GM12864 (cell line): ENCODE measurements at places on chromosomes 12 and 14.

DNA sequence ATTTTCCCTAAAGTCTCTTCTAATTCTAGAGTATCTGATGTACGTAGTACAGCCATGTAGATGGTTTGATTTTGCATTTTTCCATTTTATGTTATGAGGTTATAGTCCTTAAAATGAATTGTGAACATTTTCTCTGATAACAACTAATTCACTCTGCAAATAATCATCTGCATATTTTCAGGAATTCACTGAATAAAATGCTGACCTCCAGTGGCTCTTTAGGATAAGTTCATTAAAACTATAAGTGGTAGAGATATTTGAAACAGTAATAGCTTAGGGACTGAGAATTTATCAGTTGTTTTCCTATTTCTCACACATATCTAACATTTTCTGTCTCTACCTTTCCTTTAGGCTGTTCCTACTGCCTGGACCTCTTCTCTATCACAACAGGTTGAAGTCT lies 4.4 kb downstream of the MSRB3 start:
- no peak for DNase-seq

- DNase-seq = no peak
These were observed 74.4 kb upstream of the COCH start for GRCh38 chr14:30799933-30800332.

- no peak for DNase-seq
These were observed 239.1 kb downstream of the ALX1 start for GRCh38 chr12:85519163-85519562.

GRCh38 chr12:122995503-122996187 lies 15.2 kb downstream of the ARL6IP4 start:
- DNase-seq = no peak

- DNase-seq = no peak
These were observed 111.0 kb downstream of the BEGAIN start for GRCh38 chr14:100476012-100476822.

- no peak for DNase-seq
These were observed 15.5 kb downstream of the SYT1 start for GRCh38 chr12:78880078-78880477.

- DNase-seq = no peak
These were observed 16.1 kb downstream of the PLEK2 start for GRCh38 chr14:67395876-67396189.

GRCh38 chr12:84636801-84637290 lies 275.8 kb downstream of the SLC6A15 start:
- DNase-seq = no peak

- DNase-seq = no peak
These were observed 15.7 kb upstream of the RAB35 start for GRCh38 chr12:120132054-120132836.

- DNase-seq = no peak
These were observed 73.9 kb upstream of the PLEKHA5 start for GRCh38 chr12:19055589-19055988.

GRCh38 chr14:58305730-58306129 lies 7.4 kb downstream of the ARID4A start:
- no peak for DNase-seq

DNA sequence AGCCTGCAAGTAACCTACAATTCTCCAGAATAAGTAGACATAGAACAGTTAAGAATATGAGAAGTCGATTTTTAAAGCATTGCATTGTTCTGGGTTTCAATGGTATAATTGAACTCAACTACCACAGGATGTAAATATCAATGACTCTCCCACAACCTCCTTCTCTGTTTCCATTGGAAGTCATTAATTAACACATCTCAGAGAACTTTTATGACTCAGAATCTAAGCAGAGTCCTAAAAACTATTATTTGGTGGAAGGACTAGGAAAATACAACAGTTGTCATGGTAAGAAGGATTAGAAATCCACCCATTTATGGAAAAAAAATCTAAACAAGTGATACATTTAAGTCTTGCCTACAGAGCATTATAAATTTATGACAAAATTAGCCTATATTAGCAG lies 21.1 kb upstream of the CPNE8 start:
- no peak for DNase-seq

DNA sequence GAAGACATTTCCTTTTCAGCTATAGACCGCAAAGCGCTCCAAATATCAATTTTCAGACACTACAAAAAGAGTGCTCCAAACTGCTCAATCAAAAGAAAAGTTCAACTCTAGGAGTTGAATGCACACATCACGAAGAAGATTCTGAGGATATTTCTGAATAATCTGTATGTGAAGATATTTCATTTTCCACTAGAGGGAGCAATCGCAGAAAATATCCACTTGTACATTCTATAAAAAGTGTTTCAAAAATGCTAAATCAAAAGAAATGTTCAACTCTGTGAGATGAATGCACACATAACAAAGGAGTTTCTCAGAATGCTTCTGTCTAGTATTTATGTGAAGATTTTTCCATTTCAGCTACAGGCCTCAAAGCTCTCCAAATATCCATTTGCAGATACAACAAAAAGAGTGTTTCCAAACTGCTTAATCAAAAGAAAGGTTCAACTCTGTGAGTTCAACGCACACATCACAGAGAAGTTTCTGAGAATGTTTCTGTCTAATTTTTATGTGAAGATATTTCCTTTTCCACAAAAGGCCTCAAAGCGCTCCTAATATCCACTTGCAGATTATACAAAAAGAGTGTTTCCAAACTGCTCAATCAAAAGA lies 643.8 kb upstream of the ALG10B start:
- no peak for DNase-seq

GRCh38 chr12:46517579-46517962 lies 145.0 kb upstream of the SLC38A2 start:
- peak; percentile 16 for DNase-seq

DNA sequence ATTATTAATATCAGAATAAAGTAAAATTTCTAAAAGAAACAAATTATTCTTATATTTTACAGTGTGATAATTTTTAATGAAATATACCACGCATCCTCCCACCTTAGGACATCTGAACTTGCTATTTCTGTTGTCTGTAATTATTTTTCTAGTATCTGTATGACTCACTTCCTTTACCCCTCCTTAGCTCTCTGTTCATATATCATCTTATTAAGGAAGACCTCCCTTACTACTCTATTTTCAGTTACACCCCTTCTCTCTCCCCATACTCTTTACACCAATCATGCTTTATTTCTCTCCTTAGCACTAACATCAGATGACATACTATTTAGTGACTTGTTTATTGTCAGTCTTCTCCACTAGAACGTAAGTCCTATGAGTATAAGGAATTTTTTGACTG lies 34.2 kb upstream of the C12orf50 start:
- DNase-seq = no peak

- no peak for DNase-seq
These were observed 319.4 kb downstream of the EGLN3 start for GRCh38 chr14:33631441-33631840.

DNA sequence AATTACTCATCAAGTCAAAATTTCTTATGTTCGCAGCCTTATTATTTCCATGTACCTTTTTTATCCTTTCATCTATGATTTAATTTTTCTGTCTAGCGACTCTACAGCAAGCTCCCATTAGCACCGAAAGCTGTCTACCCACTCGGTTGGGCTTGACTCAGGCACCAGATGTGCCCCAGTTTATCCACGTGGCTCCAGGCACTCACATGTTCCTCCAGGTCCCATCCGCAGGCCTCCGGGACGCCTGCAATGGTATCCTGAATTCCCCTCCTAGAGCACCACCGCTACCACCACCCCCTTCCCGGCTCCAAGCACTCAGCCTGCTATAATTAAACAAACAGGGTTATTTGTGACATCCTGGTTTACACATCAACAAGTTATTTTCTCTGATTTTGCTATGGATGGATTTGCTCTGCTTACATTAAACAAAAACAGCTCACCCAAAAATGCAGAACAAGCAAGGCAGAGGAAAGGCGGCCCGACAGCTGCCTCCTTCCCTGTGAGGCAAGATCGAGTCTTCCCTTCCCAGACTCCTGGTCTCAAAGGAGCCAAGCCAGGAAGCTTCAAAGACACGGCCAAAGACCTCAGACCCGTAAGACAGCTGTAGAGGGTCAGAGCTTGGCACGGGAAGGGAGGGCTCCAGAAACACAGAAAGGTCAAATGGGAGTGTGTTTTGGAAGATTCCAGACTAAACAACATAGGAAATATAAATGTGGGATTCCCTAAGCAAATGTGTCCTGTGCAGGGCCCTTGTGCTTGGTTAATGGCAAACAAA lies 253.8 kb downstream of the TTC8 start:
- no peak for DNase-seq

GRCh38 chr14:63788011-63788933 lies 60.4 kb upstream of the SGPP1 start:
- DNase-seq = no peak

DNA sequence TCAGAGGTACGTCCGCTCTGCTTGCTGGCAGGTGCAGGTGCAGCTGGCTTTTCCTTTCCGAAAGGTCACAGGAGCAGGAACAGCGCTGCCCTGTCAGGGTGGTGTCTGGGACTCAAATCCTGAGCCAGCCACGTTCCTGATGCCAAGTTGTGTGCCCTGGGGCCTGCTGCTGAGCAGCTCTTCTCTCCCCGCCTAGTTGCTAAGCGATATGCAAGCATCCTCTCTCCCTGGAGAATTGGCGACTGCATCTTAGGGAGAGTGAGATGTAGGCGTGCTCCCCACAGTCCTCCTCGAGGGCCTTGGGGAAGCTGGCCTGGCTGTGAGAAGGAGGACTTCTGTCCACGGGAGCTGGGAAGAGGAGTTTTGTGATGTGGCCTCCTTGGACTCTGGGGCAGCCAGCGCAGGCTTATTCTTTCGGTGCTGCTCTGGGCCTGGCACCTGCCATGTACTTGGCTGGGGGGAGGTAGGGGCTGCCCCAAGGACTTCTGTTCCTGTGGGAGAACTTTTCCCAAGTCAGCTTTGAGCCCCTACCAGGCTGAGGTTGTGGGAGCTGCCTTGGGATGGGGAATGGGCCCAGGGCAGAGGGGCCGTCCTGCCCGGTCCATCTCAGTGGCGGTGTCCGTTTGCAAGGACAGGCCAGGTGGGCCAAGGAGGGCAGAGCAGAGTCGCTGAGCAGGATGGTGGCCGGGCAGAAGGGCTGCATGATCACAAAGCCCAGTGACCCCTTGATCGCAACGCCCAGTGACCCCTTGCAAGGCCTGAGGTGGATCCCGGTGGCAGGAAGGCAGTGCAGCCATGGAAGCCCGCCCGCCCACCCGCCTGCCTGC lies 183.5 kb downstream of the ADGRD1 start:
- DNase-seq = no peak

DNA sequence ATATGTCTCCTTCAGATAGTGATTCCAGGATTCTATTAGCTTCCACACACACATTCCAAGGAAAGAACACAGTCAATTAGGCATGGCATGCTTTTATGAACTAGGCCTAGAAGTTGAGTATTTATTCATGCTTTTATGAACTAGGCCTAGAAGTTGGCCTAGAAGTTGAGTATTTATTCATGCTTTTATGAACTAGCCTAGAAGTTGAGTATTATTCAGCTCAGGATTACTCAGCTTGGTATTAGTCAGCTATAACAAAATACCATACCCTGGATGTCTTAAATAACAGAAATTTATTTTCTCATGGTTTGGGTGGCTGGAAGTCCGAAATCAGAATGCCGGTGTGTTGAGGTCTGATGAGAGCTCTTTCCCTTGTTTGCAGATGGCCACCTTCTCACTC lies 442.7 kb upstream of the FLRT2 start:
- no peak for DNase-seq

DNA sequence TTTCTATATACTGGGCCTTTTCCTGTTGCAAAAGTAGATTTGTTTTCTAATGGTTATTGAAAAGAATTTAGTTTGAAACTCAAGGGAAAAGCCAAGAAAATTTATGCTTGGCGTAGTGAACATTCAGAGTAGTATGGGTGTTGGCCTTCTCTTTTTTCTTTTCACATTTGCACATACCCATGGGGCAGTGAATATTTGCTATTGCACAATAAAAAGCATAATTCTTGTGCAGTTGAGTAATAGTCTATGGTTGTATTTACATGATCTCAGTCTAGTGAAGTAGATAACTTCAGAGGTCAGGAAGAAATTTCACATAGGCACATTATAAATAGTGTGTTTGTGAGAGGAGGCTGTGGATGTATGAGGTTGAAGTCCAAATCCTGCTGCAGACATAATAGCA lies 158.1 kb downstream of the FLRT2 start:
- no peak for DNase-seq

GRCh38 chr12:120710805-120711296 lies 593 bp downstream of the UNC119B start:
- no peak for DNase-seq

GRCh38 chr14:54001189-54001878 lies 44.7 kb upstream of the BMP4 start:
- DNase-seq = no peak

DNA sequence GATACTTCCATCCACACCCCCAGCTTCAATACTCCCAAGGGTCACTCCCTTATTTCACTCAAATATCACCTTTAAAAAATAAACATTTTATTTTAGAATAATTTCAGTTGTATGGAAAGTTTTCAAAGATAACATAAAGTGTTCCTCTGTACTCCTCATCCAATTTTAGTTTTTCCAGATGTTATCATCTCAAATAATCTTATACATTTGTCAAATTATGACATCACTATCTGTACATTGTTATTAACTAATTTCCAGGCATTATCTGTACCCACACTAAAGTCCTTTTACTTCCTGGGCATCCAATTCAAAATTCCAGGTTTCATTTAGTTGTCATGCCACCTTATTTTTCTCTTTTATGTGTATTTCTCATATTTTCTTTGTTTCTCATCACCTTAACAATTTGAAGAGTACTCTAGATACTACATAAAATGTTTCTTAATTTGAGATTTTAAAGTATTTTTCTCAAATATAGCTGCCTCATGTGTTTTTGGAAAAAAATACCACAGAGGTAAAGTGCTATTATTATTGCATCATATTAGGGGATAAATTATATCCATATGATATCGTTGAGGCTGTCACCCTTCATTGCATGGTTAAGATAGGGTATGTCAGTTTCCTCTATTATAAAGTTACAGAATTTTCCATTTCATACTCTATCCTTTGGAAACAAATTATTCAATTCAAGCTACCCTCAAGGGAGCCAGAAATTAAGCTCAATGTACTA lies 571.0 kb downstream of the SLC6A15 start:
- no peak for DNase-seq
